Upper lobe of right lung (tissue), 1 donor: ENCODE measurements at places on chromosomes 16 and 17.

- DNase-seq, result no peak
Measured at GRCh38 chr16:52787709-52788108, 240.8 kb upstream of the TOX3 start.

- no peak for DNase-seq
Measured at GRCh38 chr17:61383689-61384201, 15.9 kb upstream of the TBX2 start.

DNA sequence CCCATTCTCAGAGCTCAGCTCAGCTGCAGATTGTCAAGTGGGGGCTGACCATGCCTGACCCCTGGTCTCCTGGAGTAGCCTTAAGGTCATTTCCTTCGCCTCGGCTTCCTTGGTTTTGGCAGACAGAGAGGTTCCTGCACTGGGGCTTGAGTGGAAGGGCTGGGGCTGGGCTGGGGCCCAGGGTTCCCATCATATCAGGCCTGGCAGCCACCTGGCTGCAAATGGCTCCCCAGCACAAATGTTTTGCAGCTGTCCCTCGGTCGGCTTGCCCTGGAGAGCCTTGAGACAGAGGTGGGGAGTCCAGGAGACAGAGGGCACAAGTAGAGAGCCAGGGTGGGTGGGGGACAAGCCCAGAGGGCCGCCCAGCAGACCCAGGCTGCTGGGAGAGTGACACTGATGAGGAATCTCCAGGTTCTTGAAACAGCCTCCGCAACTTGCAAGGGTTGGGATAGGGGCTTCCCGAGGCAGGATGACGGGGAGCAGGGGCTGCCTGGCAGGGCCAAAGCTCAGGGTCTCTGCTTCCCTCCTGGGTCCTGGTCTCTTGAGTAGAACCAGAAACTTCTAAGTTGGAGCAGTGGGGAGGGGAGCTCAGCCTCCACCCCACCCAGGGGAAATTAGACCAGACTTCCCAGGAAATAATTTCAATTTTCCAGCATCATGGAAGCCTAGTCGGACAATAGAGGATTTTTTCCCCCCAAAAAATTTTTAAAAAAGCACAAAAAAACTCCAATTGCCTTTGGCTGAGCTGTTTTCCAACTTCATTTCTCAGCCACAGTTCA, 19.3 kb downstream of the IGFBP4 start:
- no peak for DNase-seq

DNA sequence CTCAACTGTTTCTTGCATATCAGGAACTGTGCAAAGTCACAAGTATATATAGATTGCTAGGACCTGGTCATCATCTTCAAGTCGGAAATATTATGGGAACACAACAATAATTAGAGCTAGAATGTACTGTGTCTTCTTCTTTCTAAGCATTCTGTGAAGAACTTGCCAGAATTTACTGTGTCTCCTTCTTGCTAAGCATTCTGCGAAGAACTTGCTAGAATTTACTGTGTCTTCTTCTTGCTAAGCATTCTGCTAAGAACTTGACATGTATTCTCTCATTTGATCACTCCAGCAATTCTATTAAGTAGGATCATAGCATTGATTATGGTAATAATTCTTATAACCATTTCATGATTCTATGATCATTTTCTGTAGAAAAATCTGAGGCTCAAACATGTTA, 231.7 kb downstream of the FOXL1 start:
- DNase-seq, result no peak

GRCh38 chr16:5166486-5166885, 68.9 kb upstream of the EEF2KMT start:
- DNase-seq, result no peak

DNA sequence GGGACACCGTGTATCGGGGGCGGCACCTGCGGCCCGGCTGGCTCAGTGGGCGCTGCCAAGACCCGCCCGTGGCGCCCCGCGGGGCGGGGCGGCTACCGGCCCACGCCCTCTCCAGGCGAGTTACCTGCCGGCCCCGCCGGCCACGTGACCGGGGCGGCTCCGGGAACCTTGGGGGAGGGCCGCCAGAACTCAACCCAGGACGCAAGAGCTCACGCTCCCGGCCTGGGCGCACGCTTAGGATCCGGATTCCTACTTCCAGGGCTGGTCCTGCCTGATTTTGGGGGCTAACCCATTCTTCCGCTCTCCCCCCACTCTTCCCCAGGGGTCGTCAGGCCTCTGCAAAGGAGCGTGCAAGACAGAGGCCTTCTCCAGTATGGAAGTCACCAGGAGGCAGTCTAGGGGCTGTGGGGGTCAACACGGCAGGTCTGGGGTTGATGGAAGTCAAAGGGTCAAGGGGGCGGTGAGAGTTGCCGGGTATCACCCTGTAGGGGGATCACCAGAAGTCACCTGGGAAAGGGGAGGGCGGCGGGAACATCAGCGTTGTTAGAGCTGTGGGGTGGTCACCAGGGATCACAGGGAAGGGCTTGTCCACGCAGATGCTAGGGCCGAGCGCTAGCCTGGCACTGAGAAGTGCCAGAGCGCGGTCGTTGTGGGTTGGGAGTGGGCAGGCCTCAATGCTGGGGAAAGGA, 354 bp upstream of the ESRP2 start:
- DNase-seq, result peak; percentile 95

GRCh38 chr17:8904686-8905085, 37.2 kb upstream of the PIK3R6 start:
- no peak for DNase-seq

DNA sequence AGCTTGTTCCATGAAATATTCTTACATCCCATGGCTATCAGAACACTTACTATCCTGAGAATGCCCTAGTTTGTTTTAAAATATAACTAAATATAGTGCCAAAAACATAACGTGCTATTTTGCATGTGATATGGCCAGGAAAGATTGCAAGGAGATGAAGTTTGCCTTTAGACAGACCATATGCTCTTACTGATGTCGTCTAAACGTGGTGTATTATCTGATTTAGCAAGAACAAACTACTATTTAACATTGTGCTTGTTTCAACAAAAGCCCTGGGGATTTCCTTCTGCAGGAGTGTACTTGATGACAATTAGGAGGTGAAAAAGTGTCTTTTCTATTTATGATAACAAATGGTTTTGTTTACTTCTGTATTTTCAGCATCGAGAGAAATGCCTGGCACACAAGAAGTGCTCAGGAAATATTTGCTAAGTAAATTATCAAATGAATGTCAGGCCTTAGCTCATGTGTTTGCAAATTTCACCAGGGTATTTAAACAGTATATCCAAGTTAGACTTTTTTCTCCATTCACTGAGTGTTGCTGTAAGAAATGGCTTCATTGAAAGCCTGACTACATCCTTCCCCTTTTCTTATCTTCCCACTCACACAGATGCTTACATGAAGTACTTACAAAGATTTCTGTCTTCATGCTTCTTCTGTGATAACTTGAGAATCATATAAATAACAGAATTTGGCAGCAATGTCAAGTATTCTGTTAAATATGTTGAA, 1033.6 kb downstream of the CDH8 start:
- DNase-seq, result no peak

- no peak for DNase-seq
Measured at GRCh38 chr16:27463741-27464591, 62.0 kb downstream of the IL21R start.

GRCh38 chr16:77043076-77043475, 147.9 kb upstream of the MON1B start:
- DNase-seq, result no peak

DNA sequence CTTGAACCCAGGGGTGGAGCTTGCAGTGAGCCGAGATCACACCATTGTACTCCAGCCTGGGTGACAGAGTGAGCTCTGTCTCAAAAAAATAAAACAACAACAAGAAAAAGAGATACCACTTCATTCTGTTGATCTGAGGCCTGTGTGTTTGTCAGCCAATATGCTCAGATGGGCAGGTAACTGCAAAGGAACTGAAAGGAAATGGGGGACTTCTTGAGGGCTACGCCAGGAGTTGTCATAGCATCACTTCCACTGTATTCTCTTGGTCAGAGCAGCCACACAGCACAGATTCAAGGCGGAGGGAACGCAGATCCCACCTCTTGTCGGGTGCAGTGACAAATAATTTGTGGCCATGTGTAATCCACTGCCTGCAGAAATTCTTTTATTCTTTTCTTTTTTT, 73.9 kb upstream of the AKTIP start:
- DNase-seq, result no peak

- no peak for DNase-seq
Measured at GRCh38 chr16:48497932-48498768, 111.8 kb downstream of the N4BP1 start.

DNA sequence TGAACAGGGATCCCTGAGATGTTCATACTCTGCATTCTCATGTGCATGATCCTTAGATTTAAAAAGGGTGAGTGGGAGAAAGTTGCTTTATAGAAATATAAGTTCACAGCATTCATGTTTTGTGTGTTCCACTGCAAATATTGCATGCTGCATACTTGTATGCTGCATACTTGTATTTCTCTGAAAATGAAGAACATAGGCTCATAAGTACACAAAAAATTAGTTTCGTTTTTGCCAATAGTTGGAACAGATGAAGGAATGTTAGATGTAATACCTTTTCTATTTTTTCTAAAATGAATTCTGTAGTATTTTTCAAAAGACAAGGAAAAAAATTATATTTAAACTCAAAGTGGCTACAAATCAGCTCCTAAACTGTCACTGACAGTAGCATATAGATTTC, 79.0 kb downstream of the NFAT5 start:
- no peak for DNase-seq

GRCh38 chr17:32111141-32111771, 31.0 kb upstream of the RHOT1 start:
- no peak for DNase-seq

DNA sequence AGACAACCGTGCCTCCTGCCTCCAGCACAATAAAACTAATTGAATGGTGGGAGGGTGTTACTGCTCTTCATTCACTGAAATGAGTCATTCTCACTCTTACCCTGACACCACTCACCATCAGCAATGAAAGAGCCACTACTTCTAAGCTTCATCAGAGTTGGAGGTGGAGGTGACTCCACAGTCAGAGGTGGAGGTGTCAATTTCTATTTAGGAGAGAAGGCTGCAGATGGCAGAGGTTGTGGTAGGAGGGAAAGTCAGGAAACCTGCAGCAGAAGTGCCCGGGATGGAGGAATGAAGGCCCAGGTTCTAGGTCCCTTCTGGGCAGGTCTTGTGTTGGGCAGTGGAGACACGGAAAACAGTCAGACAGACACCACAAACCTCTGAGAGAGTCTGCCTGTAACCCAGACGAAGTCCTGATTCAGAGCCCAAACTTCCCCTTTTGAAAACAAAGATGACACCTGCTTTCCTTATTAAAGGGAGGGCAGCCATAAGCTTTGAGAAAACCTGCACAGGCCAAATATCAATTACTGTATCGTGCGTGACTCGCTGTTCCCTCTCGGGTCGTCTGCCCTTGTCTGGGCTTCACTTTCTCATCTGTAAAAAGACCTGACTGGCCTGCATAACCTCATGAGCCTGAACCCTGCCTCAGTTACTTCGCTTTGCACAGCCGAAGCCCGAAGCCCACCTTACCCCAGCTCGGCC, 668 bp downstream of the ATPAF2 start:
- no peak for DNase-seq

- DNase-seq, result no peak
Measured at GRCh38 chr17:32528825-32529224, 42.0 kb downstream of the CDK5R1 start.

DNA sequence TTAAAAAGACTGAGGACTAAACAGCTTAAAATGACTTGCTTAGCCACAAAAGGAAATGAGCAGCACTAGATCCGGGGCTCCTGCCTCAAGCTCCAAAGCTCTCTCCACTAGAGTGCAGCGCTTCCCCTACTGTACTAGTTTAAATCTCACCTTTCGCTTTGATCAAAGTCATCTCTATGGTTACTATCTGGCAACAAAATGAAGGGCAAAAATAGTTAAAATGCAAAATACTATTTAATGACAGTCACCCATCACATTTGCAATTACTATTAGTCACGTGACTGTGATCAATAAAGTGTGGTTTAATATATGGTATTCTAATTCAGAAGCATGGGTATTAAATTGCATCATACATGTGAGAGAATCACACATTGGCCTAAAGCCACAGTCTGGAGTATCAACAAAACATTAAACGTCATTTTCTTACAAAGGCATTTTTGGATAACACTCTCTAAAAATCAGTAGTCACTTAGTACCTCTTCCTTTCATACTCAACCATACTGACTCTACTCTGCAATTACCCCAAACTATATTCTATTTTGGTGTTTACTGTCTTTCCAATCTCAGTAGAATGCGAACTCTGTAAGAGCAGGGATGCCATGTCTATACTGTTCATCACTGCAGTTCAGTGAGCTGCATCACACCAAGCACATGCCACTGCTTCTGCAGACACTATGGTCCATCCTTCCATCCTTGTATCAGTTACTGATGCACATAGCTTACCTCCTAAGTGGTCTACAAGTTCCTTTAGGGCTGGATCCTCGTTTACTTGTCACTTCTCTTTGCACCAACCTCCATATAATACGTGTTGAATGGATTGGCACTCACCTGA, 6.2 kb downstream of the PSMD12 start:
- DNase-seq, result no peak

- no peak for DNase-seq
Measured at GRCh38 chr16:67034487-67034886, 5.5 kb downstream of the CBFB start.

GRCh38 chr16:68790944-68791343, 52.4 kb upstream of the TANGO6 start:
- no peak for DNase-seq

- DNase-seq, result peak; percentile 35
Measured at GRCh38 chr17:79038545-79039135, 14.7 kb downstream of the C1QTNF1 start.

DNA sequence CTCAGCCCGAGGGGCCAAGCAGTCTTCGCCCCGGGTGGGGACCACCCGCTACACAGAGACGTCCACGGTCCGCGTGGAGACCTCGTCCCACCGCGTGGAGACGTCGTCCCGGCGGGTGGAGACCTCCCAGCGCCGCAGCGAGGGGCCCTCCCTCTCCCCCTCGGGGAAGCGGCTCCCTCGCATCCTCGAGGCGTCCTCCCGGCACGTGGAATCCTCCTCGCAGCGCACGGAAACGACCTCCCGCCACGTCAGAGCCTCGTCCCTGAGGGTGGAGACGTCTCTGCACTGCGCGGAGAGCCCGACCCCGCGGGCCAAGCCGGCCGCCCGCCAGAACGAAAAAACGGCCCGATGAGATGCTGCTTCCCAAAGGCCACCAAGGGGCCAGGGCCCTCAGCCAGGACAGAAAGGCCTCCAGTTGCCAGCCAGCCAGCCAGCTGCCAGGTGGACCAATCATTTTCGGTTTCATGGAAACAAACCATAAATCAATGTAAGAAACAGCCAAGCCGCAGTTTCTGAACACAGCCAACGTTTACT, 424 bp downstream of the C17orf100 start:
- DNase-seq, result peak; percentile 76

DNA sequence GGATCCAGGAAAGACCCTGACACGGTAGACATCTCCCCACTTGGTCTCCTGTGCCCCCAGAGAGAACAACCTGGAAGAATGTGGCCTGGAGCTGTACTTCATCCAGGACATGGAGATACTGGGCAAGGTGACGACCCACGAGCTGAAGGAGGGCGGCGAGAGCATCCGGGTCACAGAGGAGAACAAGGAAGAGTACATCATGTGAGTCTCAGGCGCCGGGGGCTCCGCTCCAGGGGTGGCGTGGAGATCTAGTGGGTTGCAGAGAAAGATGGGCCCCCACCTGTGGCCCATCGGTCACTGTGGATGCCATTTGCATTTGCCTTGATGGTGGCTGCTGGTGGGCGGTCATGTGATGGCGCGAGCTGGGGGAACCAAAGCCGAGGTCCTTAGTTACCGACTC, 14.9 kb upstream of the CLEC18A start:
- DNase-seq, result no peak

GRCh38 chr17:63549289-63549945, 860 bp upstream of the DCAF7 start:
- DNase-seq, result no peak
